ENCODE measurements at places on chromosomes 1 and 21. TPM values are rescaled to one million over a fixed set of nuclear protein-coding genes. Genes with fewer than 3 reads are reported as not detected.

GRCh38 chr1:67889953-67890567, 56.8 kb upstream of the GNG12 start:
- no peak for DNase-seq

DNA sequence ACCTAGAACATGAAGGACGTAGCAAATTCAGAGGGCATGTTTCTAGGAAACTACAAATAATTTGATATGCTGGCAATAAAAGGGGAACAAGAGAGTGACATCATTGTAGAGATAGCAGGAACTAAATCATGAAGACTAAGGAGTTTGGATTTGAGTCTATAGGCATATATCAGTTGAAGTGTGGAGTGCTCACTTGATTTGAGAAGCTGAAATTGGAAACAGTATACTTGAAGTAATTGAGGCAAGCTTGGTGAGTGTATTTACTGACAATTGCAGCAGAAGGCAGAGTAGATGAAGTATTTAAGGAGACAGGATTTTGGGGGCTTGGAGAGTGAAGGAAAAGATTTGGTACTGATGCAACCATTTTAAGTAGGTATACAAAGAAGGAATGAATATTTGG, 6.4 kb upstream of the TMCO2 start:
- no peak for DNase-seq

TTC22 gene
- total RNA-seq: 0.17 TPM

DNA sequence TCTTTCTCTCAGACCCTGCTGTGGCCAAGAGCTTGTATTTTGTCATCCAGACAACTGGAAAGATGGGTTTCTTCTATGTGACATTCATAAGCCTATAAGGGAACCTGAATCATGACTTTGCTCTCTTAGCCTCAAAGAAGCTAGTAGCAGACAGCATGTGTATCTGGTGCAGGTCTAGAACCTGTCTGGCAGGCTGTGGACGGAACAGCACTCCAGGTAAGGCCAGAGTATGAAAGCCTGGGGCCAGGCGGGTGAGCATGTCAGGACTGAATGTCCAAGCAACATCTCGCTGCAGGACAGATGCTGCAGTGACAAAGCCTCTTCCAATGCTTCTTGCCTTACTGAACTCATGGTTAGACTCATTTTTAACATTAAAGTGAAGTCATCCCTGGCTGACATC, 32.8 kb downstream of the AKNAD1 start:
- no peak for DNase-seq

DNA sequence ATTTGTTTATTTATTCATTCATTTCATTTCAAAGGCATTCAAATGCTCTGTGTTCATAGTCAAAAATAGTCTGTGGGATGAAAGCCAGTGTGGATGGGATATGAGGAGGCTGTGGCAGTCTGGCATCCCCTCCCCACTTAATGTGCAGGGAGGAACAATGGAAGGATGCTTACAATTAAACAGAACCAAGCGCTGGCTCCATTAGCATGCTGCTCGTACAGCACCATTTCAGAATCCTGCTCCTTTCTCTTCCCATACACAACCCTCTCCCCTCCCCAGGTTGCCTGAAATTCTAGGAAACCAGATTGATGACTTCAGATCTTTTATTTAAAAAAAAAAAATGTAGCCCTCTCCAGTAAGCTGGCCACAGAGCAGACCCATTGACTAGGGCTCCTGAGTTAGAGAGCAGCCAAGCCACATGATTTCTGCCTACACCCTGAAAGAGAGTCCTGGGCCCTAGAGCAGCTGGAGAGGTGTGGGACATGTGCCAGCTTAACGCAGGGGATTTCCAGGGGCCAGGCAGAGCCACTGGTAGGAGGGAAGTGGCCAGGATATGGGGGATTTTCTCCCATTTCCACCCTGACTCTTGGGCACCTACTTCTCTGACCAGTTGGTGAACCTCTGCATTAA, 205.2 kb downstream of the ASTN1 start:
- DNase-seq: no peak

DNA sequence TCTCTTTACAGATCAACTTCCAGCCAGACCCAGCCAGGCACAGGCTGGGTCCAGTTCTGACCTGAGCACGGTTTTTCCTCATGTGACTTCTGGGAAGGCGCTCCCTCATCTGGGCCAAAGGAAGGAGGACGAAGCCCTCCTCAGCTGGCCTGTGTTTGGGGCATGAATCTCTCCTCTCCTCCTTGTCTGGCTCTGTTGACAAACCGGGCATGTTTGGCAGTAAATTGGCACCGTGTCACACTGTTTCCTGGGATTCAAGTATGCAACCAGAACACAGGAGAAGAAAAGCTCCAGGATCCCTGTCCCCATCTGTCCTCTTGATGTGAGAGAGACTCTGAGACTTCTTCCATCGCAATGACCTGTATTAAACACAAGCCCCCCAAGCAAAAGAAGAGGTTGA, 18.3 kb downstream of the NECAP2 start:
- DNase-seq: no peak

GRCh38 chr1:66752000-66752592, at the start of gene DYNLT5:
Gene DYNLT5, plus strand, starts transcription at chr1:66752459. Its CDS starts 2,200 bp downstream, at chr1:66754659.
- peak; percentile 73 for DNase-seq

Measured in left ventricle myocardium superior (tissue), 1 donor.